ENCODE measurements at places on chromosomes 7 and 10. TPM values are rescaled to one million over a fixed set of nuclear protein-coding genes. Genes with fewer than 3 reads are reported as not detected.

DNA sequence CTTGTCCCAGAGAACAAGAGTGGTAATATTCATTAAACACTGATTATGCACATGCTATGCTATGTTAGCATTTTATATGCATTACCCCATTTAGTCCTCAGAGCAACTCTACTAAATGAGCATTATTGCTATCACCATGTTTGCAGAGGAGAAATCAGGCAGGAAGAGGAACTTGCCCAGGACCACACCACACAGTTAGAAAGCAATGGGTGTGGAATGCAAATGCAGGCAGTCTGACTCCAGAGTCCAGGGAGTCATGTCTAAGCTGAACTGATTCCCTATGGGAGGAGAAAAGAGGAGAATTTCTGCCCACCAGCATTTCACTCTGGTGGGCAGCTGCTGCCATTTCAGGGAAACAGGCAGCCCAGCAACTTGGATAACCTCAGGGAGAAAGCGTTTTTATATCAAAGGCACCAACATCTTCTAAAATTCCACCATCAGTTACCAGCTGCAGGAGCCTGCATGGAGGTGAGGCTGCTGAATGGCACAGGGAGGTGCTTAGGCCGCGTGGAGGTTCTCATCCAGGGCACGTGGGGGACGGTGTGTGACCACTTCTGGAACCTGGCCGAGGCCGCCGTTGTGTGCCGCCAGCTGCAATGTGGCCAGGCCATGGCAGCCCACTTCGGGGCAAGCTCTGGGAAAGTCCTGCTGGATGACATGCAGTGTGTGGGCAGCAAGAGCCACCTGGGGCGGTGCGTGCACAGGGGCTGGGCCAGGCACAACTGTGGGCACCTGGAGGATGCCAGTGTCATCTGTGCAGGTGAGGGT is 68.2 kb upstream of the C10orf120 start:
- H3K4me3 ChIP-seq: no peak overlapping the region
- H3K4me1 ChIP-seq: no peaks in the 10 kb centered on the region
- no peak for DNase-seq
- H3K36me3 ChIP-seq: no peaks in the 10 kb centered on the region
- no peak overlapping the region for H3K27ac ChIP-seq

DNA sequence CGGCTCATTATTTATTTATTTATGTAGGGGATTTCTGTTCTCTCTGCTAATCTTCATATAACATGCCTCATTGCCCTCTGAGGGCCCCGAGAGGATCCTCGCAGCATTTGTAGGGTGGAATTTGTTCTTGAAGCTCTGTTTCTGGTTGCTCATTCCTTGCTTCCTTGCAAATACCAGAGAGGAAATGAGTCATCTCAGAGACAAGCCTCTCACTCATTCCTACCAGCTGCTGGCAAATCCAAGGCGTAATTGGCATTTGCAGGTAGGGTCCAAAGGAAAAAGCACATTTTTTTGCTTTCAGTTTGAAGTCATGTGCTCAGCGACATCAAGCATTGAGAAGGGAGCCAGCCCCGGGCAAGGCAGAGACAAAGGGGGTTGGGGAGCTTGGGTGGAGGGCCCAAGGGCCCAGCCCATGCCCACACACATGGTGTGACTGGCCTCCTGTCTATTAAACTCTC is 501.6 kb downstream of the GALNT17 start:
- peak overlapping the region; percentile 53 for H3K27ac ChIP-seq
- no peak overlapping the region for H3K4me3 ChIP-seq
- H3K36me3 ChIP-seq: no peaks in the 10 kb centered on the region
- no peaks in the 10 kb centered on the region for H3K27me3 ChIP-seq

GRCh38 chr10:124035306-124035927 is 58.0 kb downstream of the CHST15 start:
- no peak overlapping the region for H3K4me3 ChIP-seq
- H3K27me3 ChIP-seq: no peaks in the 10 kb centered on the region
- H3K4me1 ChIP-seq: no peaks in the 10 kb centered on the region
- no peaks in the 10 kb centered on the region for H3K36me3 ChIP-seq
- no peak overlapping the region for H3K27ac ChIP-seq

Gene AVPI1
- 3.6 TPM for total RNA-seq

- H3K27ac ChIP-seq: no peak overlapping the region
- DNase-seq: no peak
- no peaks in the 10 kb centered on the region for H3K4me1 ChIP-seq
- H3K4me3 ChIP-seq: no peak overlapping the region
- H3K27me3 ChIP-seq: peaks cover 5% of the 10 kb centered on the region
Observed at GRCh38 chr7:137342265-137342664, 1.3 kb downstream of the PTN start.

Gene LIPN
- total RNA-seq: not detected

Gene MEIG1
- not detected for total RNA-seq

GRCh38 chr7:42869131-42870020 is 42.5 kb downstream of the C7orf25 start:
- H3K27me3 ChIP-seq: no peaks in the 10 kb centered on the region
- no peak overlapping the region for H3K4me3 ChIP-seq
- H3K36me3 ChIP-seq: no peaks in the 10 kb centered on the region

DNA sequence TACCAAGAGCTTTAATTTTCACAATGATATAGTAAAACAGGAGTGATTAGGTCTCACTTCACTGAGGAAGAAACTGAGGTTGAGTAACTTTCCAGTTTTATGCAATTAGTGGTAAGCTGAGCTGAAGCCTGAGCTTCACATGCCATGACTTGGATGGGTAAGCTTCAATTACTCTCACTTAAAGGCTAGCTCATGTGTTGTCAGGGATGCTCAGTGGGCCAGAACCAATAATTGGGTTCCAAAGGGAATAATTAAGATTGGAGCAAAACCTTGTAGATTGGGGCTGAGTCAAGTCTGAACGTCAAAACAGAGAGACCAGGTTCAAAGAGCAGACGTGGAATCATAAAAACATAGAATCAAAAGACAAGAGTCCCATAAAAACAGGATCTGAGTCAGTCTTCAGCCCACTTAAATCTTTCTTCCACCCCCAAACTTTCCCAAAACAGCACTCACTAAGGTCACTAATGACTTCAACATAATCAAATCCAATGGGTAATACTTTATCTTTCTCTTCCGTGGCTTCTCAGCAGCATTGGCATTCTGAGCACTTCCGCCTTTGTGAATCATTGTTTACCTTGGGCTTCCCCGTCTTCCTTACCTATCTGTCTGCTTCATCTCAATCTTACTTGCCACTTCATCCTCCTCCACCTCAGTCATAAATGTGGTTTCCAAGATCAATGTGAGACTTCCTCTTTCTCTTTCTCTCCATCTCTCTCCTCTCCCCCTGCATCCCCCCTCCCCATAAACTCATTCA is 23.0 kb upstream of the EGFR start:
- DNase-seq: no peak
- H3K27ac ChIP-seq: no peak overlapping the region
- no peaks in the 10 kb centered on the region for H3K36me3 ChIP-seq
- no peaks in the 10 kb centered on the region for H3K4me1 ChIP-seq
- H3K27me3 ChIP-seq: no peaks in the 10 kb centered on the region
- H3K4me3 ChIP-seq: no peak overlapping the region

DNA sequence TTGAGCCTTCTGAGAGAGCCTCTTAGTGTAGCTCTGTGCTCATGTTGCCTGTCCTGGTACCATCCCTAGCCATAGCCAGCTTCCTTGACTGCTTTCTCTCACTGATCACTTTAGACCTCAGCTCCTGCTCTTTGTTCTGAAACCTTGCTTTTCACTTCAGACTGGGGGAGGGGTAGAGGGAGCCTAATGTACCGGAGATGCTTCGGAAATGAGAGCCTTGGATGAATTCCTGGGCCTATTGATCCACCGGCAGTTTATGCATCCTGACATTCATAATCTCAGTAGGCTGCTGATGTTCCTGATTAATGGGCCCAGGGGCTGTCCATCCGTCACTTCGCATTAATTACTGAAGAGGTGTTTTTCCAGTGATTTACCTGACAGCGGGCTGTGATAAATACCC is 38.8 kb downstream of the R3HCC1L start:
- no peaks in the 10 kb centered on the region for H3K27me3 ChIP-seq
- peaks cover 10% of the 10 kb centered on the region for H3K4me1 ChIP-seq
- DNase-seq: no peak
- no peaks in the 10 kb centered on the region for H3K36me3 ChIP-seq
- no peak overlapping the region for H3K4me3 ChIP-seq
- H3K27ac ChIP-seq: no peak overlapping the region

DNA sequence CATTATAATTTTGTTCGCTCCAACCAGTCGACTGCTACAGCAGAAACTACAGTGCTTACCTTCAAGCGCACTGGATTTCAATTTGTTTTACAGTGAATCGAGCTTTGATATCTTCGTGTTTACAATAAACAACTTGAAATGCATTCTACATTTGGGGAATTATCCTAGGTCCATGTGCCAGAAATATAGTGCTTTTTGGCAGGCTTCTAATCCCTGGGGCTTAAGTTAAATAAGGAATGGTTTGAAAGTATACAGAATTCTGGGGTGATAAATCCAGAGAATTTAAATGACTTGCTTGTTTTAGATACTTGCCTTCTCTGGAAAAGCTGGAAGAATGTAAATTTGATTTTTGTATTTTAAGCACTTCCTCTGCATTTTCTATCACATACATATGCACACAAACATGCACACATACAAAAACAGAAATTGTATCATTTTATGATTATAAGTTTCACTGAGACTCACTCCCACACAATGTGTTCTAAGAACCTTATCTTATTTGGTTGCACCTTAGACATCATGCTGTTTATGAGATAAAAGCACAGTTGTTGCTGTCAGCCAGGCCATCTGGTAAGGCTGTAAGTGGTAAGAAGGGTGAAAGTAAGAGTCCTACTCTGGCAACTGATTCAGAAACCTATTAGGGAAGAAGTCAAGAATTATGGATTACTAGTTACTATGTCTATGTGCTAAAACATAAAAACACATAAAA is 347.2 kb upstream of the KCND2 start:
- no peak overlapping the region for H3K4me3 ChIP-seq
- H3K27me3 ChIP-seq: no peaks in the 10 kb centered on the region
- no peaks in the 10 kb centered on the region for H3K4me1 ChIP-seq
- H3K36me3 ChIP-seq: no peaks in the 10 kb centered on the region
- DNase-seq: no peak

Gene AGMO
- not detected for total RNA-seq

- peaks cover 11% of the 10 kb centered on the region for H3K36me3 ChIP-seq
- H3K27ac ChIP-seq: no peak overlapping the region
- H3K4me1 ChIP-seq: no peaks in the 10 kb centered on the region
- no peak for DNase-seq
Observed at GRCh38 chr7:55996856-55997500, 32.6 kb downstream of the NIPSNAP2 start.

DNA sequence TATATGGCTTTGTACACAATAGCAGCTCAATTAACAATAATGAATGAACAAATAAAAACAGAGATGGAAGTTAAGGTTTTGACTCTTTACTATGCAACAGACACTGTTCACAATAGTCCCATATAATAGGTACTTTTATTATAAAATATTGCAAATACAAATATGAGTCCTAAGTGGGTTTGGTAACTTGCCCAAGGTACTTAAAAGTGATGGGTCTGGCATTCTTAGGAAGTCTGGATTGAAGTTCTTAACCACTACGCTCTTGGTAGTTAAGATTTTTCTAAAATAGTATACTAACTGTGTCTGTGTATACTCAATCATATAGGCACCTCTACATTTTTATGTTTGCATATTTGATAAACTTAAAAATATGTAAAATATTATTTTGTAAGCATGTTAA is 55.5 kb downstream of the HGF start:
- no peaks in the 10 kb centered on the region for H3K4me1 ChIP-seq
- no peaks in the 10 kb centered on the region for H3K36me3 ChIP-seq
- H3K4me3 ChIP-seq: no peak overlapping the region
- H3K27ac ChIP-seq: no peak overlapping the region
- no peaks in the 10 kb centered on the region for H3K27me3 ChIP-seq
- no peak for DNase-seq

GRCh38 chr7:145050415-145050814 is 214.6 kb upstream of the TPK1 start:
- no peaks in the 10 kb centered on the region for H3K36me3 ChIP-seq
- H3K27me3 ChIP-seq: no peaks in the 10 kb centered on the region
- no peak overlapping the region for H3K4me3 ChIP-seq
- DNase-seq: no peak

Gene AFAP1L2
- 1.6 TPM for total RNA-seq

- DNase-seq: no peak
- no peaks in the 10 kb centered on the region for H3K4me1 ChIP-seq
- H3K36me3 ChIP-seq: no peaks in the 10 kb centered on the region
- H3K4me3 ChIP-seq: no peak overlapping the region
Observed at GRCh38 chr7:98836811-98837629, 32.8 kb downstream of the TMEM130 start.

GRCh38 chr7:152666078-152666477 is 9.9 kb downstream of the XRCC2 start:
- no peaks in the 10 kb centered on the region for H3K4me1 ChIP-seq
- no peak overlapping the region for H3K27ac ChIP-seq
- no peaks in the 10 kb centered on the region for H3K36me3 ChIP-seq
- no peak for DNase-seq
- H3K4me3 ChIP-seq: no peak overlapping the region
- H3K27me3 ChIP-seq: no peaks in the 10 kb centered on the region

Gene AKR1C4
- not detected for total RNA-seq

Gene VPS37D
- total RNA-seq: 0.76 TPM

DNA sequence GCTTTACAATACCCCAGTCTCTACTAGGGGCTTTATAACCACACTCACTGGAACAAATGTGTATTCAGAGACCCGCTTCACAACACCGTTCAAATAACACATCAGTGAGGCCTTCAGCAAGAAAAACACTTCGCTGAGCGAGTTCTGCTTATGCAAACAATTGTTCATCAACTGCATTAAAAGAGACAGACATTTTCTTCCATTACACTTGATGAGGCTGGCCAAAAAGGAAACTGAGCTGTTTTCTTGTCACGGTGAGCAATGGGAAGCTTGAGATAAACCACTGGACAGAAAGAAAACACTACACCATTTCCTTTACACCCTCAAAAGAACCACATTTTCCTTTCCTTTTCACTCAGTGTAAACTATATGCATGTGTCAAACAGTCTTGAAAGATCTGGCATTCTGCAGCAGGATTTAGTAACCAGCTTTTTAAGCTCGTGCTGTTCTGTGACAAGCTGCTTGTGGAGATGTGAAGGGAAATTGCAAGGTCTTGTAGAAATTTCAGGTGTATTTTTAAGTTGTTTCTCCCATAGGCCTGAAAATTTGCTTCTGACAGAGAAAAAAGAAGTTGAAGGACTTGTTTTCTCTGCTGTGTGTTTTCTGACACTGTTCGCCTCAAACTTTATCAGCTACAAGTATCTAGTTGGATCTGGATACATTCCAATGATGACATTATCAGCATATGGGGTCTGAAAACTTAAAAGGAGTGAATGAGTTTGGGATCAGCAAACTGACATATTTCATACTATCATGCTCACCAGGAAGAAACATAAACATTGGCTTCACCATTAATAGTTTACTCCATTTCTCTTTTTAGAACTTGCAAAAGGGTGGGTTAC is 693.1 kb downstream of the PARD3 start:
- H3K4me1 ChIP-seq: peaks cover 3% of the 10 kb centered on the region
- no peak for DNase-seq
- H3K27ac ChIP-seq: no peak overlapping the region
- H3K4me3 ChIP-seq: no peak overlapping the region

DNA sequence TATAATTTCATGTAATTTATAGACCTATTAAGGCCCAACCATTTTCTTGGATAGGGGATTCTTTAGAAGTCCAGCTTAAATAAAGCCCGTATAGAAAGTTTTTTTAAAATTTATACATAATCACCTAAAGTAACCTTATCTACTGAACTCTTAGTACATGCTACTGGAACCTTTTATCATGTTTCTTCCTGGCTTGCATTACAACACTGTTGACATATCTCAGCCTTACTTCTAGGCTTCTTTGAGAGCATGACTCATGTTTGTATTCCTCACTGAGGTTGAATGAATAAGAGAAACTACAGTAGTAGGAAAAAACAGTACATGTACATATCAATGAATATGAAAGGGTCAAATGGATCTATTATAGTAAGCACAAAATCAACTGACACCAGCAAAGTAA is 8.2 kb upstream of the MAGI2 start:
- DNase-seq: no peak
- no peaks in the 10 kb centered on the region for H3K27me3 ChIP-seq
- no peak overlapping the region for H3K4me3 ChIP-seq
- H3K36me3 ChIP-seq: no peaks in the 10 kb centered on the region
